ENCODE measurements at places on chromosomes 5 and 9.

GRCh38 chr9:79408617-79409016 is 163.1 kb upstream of the TLE4 start:
- no peak for DNase-seq

GRCh38 chr5:39599721-39600431 is 175.1 kb upstream of the DAB2 start:
- peak; percentile 56 for DNase-seq

- DNase-seq: no peak
Observed at GRCh38 chr9:24118190-24118589, 292.1 kb upstream of the ELAVL2 start.

- no peak for DNase-seq
Observed at GRCh38 chr9:123866497-123866896, 63.4 kb downstream of the DENND1A start.

- DNase-seq: no peak
Observed at GRCh38 chr9:130354806-130355205, 89.2 kb downstream of the HMCN2 start.
